ENCODE measurements at places on chromosomes 5 and 9. TPM values are rescaled to one million over a fixed set of nuclear protein-coding genes. Genes with fewer than 3 reads are reported as not detected.

The RORB gene
- not detected for total RNA-seq

The TMEFF1 gene
- total RNA-seq = 1.2 TPM

The CDC20B gene
- total RNA-seq = 0.08 TPM

The WDR31 gene
- 1.3 TPM for total RNA-seq

The SPATA31D1 gene
- not detected for total RNA-seq

The OBP2B gene
- total RNA-seq = not detected

The GMCL2 gene
- total RNA-seq = not detected

The FOXD4L5 gene
- 0.11 TPM for total RNA-seq

The RETREG1 gene
- 2.8 TPM for total RNA-seq

The PCDHAC2 gene
- 7.4 TPM for total RNA-seq

The HAPLN1 gene
- total RNA-seq = not detected

The CDH10 gene
- 0.27 TPM for total RNA-seq

The CARD9 gene
- 1.0 TPM for total RNA-seq

The CCL28 gene
- total RNA-seq = 0.14 TPM

The ADCY2 gene
- total RNA-seq = not detected

The SEMA5A gene
- not detected for total RNA-seq

The SHOC1 gene
- not detected for total RNA-seq
